ENCODE measurements at places on chromosomes 5 and 9.

DNA sequence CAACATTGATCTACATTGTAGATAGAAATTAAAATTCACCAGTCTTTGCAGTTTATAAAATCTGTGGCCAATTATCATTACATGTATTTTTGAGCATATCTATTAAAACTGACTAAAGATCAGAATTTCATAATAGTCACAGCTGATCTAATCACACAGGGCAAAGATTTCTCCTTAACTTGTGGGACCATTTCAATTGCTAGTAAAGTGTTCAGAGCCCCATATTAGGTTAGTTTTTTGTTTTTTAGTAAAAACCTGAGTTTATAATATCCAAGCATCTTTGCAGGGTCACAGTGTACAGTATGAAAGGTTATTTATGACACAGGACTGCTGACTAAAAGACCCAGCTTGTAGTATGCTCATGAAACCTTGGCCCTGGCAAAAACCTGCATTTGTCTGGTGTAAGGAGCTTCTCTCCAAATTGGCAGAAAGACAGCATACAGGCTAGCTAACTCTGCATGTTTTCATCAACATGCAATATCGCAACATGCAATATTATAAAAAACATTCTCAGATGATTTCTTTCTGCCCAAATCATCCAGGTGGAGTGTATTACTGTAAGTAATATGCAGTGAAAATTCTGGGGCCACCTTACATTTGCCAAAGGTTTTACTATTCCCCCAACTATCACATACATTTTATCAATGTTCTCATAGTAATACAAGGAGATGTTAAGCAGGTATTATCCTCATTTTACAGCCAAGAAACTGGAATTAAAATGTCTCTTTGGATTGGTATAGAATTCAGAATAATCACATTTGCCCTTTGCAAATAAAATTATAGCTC, 37.7 kb upstream of the ALDH1A1 start:
- DNase-seq = no peak

- DNase-seq = no peak
These were observed 61.9 kb upstream of the RUFY1 start for GRCh38 chr5:179488491-179488890.

GRCh38 chr5:6737043-6737941, 24.1 kb downstream of the TENT4A start:
- no peak for DNase-seq

- DNase-seq = no peak
These were observed 62.5 kb upstream of the PLPP1 start for GRCh38 chr5:55597014-55597981.

GRCh38 chr5:3140117-3140516, 388.6 kb upstream of the IRX2 start:
- no peak for DNase-seq

GRCh38 chr9:130003943-130004552, 38.9 kb downstream of the FNBP1 start:
- no peak for DNase-seq

- DNase-seq = no peak
These were observed 56.5 kb downstream of the SPOCK1 start for GRCh38 chr5:137442660-137443059.

DNA sequence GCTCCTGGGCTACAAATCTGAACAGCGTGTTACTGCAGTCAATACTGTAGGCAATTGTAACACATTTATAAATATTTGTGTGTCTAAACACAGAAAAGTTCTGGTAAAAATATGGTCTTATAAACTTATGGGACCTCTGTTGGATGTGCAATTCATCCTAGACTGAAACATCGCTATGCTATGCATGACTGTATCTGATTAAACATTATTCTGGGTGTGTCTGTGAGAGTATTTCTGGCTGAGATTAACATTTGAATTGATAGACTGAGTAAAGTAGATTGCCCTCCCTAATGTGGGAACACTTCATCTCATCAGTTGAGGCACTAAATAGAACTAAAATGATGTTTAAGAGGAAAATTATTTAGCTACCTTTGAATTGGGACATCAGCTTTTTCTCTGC, 24.3 kb upstream of the PRDM9 start:
- DNase-seq = no peak

DNA sequence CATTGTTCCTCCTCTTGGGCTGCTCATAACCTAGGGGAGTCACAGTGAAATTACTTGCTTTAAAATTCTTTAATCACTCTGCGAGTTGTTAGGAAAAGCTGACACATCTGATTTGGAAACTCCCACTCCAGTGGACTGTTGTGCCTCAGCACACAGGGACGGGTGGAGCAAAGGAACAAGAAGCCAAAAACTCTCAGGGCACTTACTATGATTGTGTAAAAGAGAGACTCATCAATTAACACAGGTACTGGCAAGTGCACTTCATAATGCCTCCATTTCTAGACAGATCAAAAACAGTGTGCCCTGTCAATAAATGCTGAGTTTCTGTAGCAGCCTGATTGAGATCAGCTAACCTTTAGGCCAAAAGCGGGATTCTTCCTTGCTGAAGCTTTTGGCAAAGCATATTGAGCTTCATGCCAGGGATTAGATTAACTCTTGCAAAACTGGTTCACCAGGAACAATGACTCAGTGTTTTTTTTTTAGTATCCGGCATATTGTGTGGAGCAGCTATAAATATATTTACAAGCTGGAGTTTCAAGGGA, 55.9 kb downstream of the TMC1 start:
- DNase-seq = no peak

- no peak for DNase-seq
These were observed 20.5 kb upstream of the VPS13A start for GRCh38 chr9:77156646-77157371.

GRCh38 chr9:35945341-35946018, 12.5 kb downstream of the OR2S2 start:
- peak; percentile 20 for DNase-seq

- no peak for DNase-seq
These were observed 165.3 kb upstream of the SLC27A6 start for GRCh38 chr5:128799945-128800344.

- no peak for DNase-seq
These were observed 262.8 kb downstream of the RFX3 start for GRCh38 chr9:3262826-3263529.

- DNase-seq = no peak
These were observed 191.5 kb downstream of the GOLPH3 start for GRCh38 chr5:31982621-31983020.

GRCh38 chr5:54845567-54845941, 139.8 kb downstream of the ESM1 start:
- no peak for DNase-seq

GRCh38 chr5:132064140-132064539, 3.7 kb downstream of the IL3 start:
- no peak for DNase-seq

DNA sequence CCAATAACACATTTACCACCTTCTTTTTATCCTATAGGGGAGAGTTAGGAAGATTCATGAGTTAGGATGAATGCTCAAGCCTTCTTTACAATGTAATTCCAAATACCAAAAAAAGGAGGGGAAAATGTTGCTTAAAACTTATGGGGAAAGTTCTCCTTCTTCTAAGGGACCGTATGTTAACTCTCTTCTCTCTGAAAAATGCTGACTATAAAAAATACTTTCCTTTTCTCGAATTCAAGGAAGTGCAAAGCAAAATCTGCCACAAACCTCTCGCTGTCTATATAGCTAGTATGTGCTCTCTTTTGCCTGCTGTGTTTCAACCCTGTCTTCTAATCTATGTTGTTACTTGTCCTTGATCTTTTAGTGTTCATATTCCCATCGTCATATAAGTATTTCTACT, 768.6 kb upstream of the C9orf72 start:
- DNase-seq = no peak

GRCh38 chr5:159208514-159209437, 577 bp downstream of the RNF145 start:
- DNase-seq = no peak

- DNase-seq = no peak
These were observed 30.2 kb upstream of the BOD1 start for GRCh38 chr5:173646692-173647091.

DNA sequence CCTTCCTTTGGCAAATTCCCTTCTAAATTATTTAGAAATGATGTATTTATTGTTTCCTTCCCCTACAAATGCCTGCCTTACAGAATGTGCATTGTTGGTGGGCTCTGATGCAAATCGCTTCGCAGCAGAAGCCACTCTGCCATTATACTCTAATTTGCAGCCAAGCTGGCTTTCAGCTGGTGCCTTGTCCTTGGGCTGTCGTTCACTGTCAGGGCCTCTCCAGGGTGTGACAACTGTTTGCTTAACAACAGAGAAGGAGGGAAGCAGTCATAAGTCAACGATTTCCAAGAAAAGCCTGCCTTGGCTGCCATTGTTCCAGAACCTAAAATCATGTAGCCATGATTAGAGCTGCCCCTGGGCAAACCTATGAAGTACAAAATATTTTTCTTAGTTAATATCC, 260.1 kb upstream of the RGMB start:
- DNase-seq = no peak

- DNase-seq = no peak
These were observed 110.2 kb downstream of the LHX2 start for GRCh38 chr9:124121725-124122124.

GRCh38 chr5:179697108-179697507, 1.7 kb upstream of the CANX start:
- DNase-seq = no peak

DNA sequence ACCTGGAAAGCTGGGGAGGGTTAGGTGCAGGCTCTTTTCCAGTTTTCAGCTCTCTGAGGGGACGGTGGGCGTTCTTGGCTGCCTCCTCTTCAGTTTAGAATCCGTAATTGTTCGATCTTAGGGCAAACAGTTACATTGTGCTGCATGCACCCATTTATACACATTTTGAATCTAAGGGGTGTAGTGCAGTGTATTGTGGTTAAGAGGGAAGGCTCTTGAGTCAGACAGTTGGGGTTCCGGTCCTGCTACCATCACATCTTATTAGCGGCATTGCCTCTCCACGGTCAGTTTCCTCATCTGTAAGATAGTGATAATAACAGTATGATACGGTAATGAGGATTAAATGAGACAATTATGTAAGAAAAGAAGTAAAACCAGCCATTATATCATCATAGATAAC, 625 bp downstream of the EXOSC2 start:
- no peak for DNase-seq

DNA sequence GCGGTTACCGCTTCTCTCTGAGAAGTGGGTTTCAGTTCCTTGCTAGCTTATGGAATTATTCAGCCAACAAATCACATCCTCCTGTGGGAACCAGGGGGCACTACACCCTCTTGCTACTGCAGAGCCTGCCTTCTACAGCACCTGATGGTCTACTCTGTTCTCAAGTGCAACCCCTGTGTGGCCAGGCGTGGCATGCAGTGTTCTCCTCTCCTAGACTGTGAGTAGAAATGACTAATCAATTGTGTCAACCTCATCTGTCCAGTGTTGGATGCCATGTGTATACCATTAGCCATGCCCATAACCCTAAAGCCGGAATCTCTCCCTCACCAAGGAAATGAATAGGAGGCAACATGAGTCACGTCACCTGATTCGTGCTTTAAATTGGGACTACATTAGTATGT, 117.2 kb upstream of the LIFR start:
- DNase-seq = no peak

DNA sequence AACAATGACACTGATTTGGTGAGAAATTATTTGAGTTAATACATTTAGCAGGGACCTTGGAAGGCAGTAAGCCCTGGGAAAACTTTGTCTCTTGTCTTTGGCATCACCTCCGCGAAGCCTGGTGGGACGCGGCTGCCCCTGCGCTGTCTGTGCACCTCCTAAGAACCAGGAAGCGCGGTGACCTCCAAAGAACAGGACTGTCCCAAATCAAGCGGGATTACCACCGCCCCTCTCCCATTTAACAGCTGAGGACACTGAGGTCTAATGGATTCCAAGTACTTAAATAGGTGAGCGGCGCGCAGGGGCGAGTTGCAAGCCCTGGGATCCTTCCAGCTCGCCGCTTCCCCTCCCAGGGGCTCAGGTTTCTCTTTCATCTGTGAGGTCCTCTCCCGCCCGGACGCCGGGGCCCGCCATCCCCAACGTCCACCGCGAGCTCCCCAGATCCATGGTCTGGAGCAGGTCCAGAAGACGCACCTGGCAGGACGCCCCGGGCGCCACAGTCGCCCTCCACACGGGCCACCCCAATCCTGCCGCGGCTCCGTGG, 432 bp downstream of the STARD4 start:
- no peak for DNase-seq

DNA sequence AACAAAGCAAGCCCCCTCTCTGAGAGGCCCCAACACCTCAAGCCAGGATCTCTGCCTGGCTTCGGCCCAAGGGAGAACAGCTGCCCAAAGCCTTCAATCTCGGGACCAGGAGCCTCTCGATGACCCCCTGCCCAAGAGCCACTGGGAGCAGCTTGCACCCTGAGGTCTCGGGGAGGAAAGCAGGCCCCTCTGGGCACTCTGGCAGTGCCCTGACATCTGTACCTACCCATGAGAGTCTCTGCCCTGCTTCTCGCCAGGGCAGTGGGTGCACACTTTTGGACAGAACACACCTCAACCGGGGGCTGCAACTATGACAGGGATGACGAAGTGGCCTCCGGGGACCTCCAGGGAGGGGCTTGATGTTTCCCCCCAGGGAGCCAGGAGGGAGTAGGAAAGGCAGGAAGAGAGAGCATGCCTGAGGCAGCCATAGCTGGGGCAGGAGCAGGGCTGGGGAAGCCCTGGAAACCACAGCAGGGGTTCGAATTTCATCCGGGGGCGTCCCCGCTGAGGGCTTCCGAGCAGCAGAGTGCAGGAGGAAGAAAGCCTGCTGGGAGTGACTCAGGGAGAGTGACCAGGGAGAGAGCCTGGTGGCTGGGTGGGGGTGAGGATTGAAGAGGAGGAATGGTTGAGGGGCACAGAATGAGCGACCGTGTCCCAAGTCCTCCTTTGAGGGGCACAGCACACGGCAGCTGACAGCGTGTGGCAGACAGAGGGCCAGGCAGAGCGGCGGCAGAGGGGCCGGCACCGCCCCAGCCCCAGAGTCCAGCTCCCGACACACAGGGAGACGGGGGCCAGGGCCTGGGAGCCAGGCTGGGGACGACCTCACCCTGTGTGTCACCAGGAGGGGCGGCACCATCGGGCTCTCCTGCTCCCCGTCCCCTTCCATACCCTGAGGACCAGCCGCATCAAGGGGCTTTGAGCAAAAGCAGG, 1.8 kb downstream of the LPCAT1 start:
- DNase-seq = no peak

DNA sequence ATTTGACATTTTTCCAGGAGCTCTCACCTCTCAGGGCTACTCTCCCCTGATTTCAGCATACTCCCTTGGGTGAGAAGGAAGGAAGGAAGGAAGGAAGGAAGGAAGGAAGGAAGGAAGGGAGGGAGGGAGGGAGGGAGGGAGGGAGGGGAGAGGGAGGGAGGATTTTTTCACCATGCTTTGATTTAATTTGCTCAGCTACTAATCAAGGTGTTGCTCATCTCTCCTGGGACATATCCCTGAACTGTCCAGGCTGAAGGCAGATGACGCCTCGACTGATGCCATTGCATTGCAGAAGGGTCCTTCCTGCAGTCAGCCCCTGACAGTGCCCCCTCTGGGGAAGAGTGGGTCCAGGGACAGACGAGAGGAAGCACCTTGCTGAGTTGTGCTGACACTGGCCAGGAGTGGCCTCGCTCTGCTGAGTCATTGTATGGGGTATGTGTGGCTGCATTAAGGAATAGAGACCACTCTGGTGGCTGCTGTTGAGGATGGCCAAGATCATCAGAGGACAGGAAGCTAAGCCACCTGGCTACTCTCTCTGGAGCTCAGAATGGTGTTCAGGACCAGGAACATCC, 43.6 kb upstream of the CRB2 start:
- no peak for DNase-seq
